Lung (tissue), 17 donors: ENCODE measurements at places on chromosomes 6 and 20. TPM values are rescaled to one million over a fixed set of nuclear protein-coding genes. Genes with fewer than 3 reads are reported as not detected.

GRCh38 chr20:49995586-49995985 lies 12.8 kb downstream of the SNAI1 start:
- DNase-seq, result no peak

GRCh38 chr6:88985901-88986300 lies 22.5 kb upstream of the RNGTT start:
- DNase-seq, result no peak

- no peak for DNase-seq
These were observed 13.9 kb upstream of the GABRR2 start for GRCh38 chr6:89328976-89329375.

The MLN gene
- not detected for total RNA-seq
